ENCODE measurements at places on chromosomes 5 and 9.

DNA sequence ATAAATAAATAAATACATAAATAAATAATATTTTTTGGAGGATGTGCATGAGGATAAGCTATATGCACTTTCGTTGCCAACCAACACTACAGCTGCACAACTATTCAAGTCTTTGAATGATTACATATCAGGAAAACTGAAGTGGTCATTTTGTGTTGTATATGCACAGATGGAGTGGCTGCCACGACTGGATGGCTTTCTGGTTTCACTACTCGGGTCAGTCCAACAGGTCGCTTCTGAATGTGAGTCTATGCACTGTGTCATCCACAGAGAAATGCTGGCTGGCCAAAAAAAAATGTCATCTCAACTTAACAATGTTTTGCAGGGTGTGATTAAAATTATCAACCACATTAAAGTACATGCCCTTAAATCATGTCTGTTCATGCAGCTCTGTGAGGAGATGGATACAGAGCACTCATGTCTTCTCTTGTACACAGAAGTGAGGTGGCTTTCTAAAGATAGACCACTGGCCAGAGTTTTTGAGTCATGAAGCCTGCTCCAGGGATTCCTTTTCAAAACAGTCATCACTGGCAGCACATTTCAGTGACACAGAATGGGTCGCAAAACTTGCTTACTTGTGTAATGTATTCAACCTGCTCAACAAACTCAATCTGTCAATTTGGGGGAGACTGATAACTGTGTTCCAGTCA is 589.8 kb upstream of the CYLC2 start:
- DNase-seq = no peak

DNA sequence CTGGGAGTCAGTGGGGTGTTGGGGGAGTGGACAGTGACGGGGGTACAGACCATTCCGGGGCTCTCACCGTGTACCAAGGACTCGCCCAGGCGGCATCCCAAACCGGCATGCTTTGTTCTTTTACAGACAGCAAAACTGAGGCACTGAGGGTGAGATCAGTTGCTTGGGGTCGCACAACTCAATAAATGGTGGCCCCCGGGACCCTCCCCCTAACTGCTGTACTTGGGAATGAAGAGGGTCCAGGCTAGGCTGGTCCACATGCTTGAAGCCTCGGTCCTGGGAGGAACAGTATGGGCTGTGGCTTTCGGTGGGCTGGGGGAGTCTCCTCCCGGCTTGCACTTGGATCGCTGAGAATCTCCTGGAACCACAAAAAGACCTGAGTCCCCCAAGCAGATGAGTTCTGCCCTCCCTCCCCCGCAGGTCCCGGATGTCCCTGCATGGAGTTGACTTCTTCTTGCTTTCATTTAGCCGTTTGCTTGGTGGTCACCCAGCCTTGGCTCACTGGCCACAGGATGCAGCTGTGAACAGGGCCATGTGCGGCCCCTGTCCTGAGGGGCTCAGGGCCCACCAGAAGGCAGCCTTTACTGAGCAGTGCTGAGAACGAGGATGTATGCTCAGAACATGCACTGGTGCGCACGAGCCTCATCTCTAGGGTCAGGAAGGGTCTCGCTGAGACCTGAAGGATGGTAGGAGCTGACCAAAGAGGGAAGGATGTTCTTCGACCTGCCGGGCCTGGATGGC is 4.2 kb downstream of the LAMC3 start:
- no peak for DNase-seq

GRCh38 chr5:178235588-178235974 is 3.0 kb upstream of the PHYKPL start:
- no peak for DNase-seq

DNA sequence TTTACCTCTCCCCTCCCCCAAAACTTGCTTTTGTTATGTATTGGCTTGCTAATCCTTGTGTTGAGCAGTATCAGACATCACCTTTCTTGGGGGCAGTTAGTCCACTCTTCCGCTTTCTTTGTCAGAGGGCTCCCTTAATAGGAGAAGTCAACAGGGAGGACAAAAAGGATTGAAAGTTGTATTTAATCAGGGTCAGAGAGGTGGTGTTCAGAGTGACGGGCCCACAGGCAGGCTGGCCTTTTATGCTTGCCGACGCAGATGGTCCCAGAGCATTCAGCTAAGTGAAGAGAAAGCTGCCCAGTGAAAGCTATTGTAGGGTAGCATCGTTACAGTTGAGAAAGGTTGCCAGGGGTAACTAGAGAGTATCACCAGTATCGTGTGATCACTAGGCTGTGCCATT is 131.1 kb downstream of the ZCCHC7 start:
- no peak for DNase-seq

GRCh38 chr5:143059976-143060765 is 290.0 kb downstream of the ARHGAP26 start:
- no peak for DNase-seq

GRCh38 chr5:154077696-154078095 is 38.9 kb downstream of the MFAP3 start:
- no peak for DNase-seq

GRCh38 chr5:26828294-26828693 is 210.1 kb downstream of the CDH9 start:
- no peak for DNase-seq

DNA sequence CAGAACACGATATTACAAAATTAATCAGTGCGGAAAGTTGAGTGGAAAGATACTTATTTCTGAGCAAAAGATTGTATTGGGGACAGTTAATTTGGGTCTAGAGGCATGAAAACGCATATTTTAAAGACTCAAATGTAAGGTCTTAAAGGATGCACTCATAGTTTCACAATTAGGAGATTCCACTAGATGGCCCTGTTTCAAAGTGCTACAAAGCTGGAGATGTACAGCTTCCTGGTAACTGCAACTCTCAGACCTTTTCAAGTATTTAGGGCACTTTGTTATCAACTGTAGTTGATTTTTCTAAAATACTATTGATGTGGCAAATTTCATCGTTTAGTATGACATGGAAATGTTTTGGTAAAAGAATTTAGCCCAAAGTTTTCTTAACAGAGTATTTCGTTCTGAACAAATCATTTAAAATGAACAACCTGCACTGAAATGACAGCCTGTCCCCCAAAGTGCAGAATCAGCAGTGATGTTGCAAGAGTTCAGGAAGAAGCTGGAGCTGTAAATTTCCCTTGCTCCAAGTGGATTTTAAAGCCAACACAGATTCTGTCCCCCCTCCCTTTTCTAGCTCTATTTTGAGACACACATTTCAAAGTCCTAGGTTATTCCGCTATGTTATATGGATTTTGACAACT is 16.2 kb upstream of the NDUFB6 start:
- no peak for DNase-seq

DNA sequence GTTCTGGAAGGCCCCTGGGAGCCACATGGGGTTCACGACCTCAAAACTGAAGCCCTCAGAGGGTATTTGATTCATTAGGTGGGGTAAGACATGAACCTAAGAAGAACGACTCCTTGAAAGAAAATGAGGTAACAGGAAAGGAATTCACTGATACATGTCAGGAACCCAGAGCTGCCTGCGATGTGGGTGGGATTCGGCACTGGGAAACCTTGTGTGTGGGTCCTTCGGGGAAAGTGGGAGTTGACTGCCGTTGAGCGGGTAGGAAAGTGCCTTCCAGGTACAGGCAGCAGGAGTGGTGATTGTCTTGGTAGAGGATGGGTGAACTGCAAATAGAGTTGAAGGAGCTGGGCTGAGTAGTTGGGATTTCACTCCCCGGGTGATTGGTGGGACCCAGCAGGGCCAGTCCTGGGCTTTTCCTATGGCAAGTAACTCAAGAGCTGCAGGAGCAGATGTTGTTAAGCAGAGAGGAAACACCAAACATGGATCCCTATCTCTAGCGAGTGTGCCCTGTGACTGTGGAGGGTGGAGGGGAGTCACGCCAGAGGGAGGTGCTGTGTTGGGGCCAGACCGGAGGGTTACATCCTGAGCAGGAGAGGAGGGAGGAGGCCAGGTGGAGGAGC is 30.8 kb downstream of the ANKRD33B start:
- no peak for DNase-seq

DNA sequence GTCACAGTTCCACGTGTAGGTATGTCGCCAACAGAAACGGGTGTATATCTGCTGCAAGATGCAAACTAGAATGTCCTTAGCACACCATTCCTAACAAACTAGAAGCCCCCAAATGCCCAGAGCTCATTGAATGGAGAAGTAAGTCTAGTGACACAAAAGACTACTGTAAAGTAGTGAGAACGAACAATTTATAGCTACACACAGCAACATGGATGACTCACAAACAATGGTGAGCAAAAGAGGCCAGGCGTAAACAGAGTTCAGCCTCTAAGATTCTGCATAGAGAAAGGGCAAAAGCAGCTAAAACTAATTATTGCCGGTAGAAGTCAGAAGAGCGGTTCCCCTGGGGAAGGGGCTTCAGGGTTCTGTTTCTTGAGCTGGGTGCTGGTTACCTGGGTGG is 74.7 kb downstream of the AMBP start:
- no peak for DNase-seq

- peak; percentile 70 for DNase-seq
Observed at GRCh38 chr5:176658007-176658599, 10.8 kb downstream of the TSPAN17 start.

- no peak for DNase-seq
Observed at GRCh38 chr5:138216799-138217198, 3.7 kb upstream of the CDC23 start.

DNA sequence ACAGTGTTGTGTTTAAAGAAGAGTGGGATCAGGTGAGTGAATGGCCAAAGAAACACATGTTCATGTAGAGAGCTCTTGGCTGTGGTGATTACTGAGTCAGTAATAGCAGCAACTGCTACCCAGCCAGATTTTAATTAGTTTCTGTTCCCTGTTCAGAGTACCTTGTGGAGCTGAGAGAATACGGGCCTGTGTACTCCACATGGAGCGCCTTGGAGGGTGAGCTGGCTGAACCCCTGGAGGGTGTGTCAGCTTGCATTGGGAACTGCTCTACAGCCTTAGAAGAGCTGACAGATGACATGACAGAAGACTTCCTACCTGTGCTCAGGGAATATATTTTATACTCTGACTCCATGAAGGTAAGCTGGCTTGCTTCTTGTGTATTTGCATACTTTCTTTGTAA is 52.3 kb downstream of the SLC46A2 start:
- no peak for DNase-seq

- no peak for DNase-seq
Observed at GRCh38 chr5:142852416-142853198, 82.4 kb downstream of the ARHGAP26 start.

GRCh38 chr5:31581498-31582099 is 49.5 kb downstream of the C5orf22 start:
- DNase-seq = no peak

DNA sequence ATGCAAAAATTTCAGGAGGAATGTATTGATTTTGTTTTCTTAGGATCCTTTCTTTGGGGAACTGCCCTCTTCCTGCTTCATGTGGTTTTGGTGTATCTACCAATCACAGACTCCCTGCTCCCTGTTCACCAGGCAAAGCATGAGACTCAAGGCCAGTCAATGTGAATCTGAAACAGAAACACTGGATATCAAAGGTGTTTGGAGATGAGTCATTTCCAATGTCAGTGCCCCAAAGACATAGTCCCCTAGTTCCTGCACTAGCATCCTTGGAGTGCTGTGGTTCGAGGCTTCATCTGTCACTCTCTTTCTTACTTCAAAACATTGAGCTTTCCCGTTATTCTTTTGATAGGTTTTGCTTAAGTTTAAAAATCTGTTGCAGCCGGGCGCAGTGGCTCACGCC is 8.1 kb downstream of the PPP3R2 start:
- no peak for DNase-seq

Measured in activated T-cell treated with anti-CD3 and anti-CD28 coated beads, Interleukin-2, amount 50 U/mL, for 1 hour (primary cell).